ENCODE measurements at places on chromosomes 6 and 20.

DNA sequence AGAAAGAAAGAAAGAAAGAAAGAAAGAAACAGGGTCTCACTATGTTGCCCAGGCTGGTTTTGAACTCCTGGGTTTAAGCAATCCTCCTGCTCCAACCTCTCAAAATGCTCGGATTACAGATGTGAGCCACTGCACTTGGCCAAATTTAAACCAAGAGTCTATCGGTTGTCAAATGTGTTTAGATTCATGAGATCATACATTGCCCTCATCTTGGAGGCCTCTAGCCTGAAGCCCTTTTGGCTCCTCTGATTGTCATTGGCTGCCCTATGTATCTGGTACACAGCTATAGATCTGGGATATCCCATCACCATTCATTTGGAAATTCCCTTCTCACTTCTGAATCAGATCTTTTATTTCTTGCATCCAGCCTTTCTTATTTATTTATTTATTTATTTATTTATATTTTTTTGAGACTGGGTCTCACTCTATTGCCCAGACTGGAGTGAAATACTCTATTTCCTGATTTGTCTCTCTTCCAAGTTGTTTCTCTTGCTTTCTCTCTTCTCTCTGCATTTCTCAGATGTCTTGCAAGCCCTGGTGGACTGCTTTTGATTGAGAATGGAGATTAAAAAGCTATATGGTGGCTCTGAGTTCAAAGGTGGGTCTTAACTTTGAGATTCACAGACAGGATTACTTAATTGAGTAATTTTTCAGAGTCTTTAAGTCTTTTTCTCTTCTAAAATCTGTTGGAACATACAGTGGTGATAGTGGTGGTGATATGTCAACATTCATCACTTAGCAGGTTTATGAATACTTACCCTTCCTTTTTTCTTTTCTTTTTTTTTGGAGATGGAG is 121.9 kb downstream of the GJA1 start:
- no peak for DNase-seq

DNA sequence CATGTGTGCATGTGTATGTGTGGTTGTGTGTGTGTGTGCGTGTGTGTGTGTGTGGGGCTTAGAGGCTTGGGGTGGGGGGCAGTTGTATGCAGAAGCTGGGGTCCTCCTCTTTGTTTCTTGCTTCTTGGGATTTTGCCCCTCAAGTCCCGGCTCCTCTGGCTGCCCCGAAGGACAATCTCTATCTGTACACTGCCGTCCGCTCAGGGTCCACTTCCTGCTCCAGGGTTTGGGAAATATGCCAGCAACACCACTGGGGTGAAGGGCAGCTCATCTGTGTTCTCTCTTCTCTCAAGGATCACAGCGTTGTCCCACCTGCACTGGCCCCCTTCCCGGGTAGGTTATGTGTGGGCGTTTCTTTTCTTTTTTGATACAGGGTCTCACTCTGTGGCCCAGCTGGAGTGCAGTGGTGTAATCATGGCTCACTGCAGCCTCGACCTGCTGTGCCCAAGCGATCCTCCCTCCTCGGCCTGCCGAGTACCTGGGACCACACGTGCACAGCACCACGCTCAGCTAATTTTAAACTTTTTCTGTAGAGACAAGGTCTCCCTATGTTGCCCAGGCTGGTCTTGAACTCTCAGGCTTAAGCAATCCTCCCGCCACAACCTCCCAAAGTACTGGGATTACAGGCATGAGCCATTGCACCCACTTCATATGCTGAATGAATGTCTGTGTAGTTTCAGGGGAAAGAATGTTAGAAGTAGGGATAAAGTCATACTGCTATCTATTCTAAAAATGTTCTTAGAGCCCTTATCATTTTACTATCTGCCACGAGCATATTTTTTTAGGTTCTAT is 25.7 kb downstream of the SLC2A4RG start:
- DNase-seq = no peak

DNA sequence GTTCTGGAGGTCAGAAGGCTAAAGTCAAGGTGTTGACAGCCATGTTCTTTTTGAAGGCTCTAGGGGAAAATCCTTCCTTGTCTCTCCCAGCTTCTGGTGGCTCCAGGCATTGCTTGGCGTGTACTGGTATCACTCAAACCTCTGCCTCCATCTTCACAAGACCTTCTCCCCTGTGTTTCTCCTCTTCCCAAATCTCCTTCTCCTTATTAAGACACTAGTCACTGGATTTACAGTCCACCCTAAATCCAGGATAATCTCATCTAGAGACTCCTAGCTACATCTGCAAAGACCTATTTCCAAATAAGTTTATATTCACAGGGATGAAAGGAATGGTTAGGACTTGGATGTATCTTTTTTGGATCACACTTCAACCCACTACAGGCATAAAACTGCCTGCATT is 26.0 kb upstream of the CTAGE9 start:
- DNase-seq = no peak

DNA sequence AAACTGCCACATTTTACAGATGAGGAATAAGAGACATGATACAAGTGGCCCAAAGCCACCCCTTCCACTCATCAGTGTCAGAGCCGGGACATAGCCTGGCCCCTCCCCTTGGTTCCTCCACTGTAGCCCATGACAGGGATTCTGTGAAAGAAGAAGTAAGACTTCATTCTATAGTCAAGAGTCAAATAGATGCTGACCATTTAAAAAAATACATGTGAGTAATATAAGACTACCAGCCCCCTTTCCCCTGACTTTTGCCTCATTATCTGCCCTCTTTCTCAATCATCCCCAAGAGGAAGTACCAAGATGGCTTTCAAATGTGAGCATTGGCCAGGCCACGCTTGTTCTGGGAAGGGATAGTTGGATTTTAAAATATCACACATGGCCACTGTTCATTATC is 57.8 kb upstream of the TAB2 start:
- no peak for DNase-seq

DNA sequence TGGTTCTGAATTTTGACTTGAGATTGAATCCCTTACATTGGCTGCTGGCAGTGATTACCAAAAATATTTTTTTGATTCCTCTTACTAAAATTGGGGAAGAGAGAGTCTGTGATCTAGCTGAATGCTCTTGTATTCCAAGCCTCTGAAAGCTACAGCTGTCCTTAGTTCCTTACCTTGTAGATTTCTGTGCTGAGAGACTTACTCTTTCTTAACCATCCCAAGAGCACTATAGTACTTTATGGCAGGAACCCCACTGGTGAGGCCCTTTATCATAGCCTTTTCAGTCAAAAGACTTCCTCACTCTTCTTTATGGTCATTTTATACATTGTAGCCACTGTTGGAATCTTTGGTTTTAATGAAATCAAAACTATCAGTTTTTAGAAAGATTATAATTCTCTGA is 19.1 kb upstream of the ERVFRD-1 start:
- DNase-seq = no peak

DNA sequence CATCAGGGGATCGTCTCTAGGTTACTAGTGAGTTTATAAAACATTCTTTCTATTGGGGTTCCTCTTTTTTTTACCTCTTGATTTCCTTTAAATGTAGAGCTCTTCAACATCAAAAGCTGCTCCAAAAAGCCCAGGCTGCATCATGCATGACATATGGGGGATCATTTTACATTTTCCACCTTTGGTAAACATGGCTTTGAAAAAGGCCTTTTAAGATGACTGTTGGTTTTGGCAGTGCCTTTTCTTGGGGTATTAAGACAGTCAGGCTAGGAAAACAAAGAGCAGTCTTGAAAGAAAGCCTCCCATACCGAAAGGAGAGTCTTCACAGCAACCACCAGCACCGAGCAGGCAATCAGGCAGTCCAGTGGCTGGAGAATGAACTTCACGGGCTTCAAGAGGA is 73.2 kb downstream of the NPEPL1 start:
- DNase-seq = no peak

GRCh38 chr6:166861961-166862286 is 94.4 kb downstream of the RNASET2 start:
- DNase-seq = no peak

GRCh38 chr6:43454696-43455530 is 435 bp downstream of the DLK2 start:
- peak; percentile 48 for DNase-seq

DNA sequence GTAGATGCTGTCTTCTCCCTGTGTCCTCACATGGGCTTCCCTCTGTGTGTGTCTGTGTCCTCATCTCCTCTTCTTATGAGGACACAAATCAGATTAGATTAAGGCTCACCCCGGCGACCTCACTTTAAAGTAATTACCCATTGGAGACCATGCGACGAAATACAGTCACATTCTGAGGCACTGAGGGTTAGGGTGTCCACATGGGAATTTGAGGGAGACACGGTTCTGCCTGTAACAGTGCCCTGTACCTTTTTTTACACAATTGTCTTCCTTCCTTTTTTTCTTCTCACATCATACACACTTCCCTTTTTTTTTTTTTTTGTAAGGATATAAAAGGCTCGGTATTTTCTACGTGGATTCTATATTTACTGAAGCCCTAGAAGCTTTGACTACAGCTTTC is 48.9 kb downstream of the DEK start:
- no peak for DNase-seq

DNA sequence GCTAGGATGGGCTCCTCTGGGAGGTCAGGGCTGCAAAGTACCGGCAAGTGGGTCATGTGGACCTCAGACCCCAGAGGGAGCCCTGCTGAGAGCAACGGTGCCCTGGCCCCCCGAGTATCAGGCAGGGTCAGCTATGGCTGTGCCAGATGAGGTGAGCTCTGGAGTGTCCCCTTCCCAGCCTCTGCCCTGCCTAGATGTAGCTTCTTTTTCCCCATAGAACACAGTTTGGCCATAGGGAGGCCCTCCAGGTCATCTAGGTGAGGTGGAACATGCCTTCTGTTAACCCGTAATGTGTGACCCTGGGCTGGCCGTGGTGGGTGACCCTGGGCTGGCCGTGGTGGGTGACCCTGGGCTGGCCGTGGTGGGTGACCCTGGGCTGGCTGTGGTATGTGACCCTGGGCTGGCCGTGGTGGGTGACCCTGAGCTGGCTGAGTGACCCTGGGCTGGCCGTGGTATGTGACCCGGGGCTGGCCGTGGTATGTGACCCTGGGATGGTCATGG is 21.2 kb upstream of the PCMTD2 start:
- DNase-seq = no peak

DNA sequence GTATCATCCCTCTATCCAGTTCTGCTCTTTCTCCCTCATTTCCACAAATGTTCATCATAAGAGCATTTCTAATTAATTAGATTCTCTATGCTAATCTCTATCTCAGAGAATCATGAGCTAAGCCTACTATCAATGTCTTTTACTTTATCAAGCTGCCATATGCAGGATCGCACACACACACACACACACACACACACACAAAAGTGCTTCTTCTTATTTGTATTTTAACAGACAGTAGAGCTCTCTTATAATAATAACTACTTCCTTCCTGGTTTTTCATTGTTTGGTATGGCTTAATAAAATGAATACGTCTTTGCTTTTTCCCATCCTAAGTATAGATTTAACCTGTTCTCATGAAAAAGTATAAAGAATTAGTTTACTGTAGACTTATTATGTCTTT is 170.2 kb downstream of the HAO1 start:
- no peak for DNase-seq

DNA sequence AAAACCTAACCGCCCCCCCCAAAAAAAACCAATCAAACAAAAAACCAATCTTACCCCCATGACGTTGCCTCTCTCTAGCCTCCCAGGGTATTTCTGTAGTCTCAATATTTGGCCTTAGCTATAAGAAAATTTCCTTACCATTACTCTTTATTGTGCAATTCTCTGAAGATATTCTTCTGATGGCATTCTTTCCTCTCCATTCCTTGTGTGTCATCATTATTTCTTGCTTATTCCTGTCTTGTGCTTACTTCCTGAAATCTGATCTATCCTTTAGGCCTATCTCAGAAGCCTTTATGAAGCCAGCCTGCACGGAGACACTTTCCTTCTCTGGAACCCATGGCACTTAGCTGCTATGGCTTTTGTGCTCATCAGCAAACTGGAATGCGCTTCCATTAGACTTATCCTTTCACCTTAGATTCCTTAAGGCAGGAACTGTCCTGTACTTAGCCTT is 65.9 kb upstream of the DDR1 start:
- no peak for DNase-seq

DNA sequence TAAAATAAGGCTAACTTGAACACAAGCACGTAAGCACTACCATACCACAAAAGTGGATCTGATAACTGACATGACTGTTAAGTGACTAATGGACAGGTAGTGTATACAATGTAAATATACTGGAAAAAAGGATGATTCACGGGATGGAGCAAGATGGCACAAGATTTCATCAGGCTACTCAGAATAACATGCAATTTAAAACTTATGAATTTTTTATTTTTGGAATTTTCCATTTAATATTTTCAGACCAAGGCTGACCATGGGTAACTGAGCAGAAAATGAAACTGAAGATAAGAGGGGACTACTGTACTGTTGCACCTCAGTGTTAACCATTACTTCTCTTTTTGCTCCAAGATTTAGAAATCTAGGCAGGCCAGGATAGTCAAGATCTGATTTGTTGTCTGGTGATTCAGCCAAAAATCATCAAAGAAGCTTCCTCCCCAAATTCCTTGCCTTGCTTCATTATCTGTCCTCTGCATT is 45.4 kb downstream of the TPBG start:
- no peak for DNase-seq

- no peak for DNase-seq
Observed at GRCh38 chr6:17311595-17312311, 30.6 kb downstream of the RBM24 start.

- no peak for DNase-seq
Observed at GRCh38 chr6:123913863-123914262, 110.2 kb downstream of the NKAIN2 start.

GRCh38 chr6:108132863-108133262 is 33.0 kb upstream of the NR2E1 start:
- no peak for DNase-seq

- DNase-seq = no peak
Observed at GRCh38 chr20:43744966-43745730, 18.3 kb upstream of the GTSF1L start.

DNA sequence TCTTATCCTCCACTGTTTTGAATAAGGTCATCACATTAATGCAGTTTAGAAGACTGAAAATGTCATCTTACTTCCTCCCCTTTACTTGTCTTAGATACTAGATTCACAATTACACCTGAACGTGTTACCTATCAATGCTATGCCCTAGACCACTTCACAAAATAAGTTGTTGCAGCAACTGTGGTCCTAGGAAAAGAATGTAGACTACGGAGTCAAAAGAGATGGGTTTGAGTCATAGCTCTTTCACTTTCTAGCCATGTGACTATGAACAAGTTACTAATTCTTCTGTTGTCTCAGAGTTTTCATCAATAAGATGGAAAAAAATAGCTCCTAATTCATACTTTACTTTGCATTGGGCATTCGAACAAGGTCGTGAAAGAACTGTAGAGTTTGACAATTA is 164.3 kb upstream of the PREP start:
- no peak for DNase-seq

GRCh38 chr6:46419576-46420002 is 71.7 kb downstream of the RCAN2 start:
- no peak for DNase-seq

Measured in stimulated activated CD8-positive, alpha-beta memory T cell treated with anti-CD3 and anti-CD28 coated beads, Interleukin-12 subunit alpha, Interleukin-12 subunit beta, amount 100 ng/mL, for 4 hours (primary cell).